SK-N-SH (cell line): ENCODE measurements at places on chromosomes 3 and 15.

DNA sequence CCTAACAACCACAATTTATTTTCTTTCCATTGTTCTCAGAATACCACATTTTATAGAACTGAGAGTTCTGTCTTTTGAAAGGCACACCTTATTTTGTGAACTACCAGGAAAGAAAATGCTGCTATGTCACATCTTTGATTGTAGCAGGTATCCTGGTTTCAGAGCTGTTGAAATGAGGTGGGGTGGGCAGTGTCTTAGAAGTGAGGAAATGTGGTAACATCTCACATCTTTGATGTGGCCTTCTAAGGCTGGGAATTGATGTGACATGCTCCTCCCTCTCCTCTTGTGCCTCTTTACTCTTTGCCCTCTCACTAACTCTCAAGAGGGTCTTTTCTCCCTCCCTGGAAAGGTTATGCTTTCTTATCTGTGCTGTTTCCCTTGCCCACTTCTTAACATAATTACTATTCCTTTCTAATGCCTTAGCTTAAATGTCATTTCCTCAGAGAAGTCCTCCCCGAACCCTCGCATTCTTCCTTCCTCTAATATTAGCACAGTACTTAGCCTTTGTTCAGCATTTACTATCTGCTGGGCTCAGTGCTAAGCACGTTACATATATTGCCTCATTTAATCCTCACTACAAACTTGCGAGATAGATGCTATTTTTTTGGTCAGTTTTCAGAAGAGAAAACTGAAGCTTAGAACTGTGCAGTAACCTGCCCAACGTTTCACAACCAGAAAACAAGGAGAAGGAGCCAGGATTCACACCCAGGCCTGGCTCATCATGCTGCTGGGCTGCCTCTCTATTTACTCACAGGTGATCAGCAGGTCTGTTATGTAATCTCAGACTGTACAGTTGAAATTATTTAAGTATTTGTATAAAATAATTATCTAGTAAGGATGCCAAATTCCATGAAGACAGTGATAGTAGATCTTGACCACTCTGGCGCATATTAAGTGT is 24.0 kb upstream of the SPTSSB start:
- no peak for DNase-seq

DNA sequence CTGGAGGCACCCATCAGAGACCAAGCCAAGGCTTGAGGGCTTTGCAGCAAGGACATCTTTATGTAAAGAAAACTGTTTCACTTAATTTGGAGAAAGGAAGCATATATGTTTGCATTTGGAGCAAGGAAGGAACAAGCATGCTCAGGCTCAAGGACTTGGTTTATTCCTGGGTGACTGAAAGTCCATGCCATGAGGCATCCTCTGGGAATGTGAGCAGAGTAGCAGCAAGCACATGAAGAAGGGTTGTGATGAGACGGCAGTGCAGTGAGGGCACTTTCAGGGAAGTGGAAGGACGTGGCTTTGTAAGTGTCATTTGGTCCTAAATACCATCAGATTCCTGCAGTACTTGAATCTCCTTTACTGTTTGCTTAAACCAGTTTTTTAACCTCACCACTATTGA is 26.8 kb downstream of the POLG start:
- no peak for DNase-seq

DNA sequence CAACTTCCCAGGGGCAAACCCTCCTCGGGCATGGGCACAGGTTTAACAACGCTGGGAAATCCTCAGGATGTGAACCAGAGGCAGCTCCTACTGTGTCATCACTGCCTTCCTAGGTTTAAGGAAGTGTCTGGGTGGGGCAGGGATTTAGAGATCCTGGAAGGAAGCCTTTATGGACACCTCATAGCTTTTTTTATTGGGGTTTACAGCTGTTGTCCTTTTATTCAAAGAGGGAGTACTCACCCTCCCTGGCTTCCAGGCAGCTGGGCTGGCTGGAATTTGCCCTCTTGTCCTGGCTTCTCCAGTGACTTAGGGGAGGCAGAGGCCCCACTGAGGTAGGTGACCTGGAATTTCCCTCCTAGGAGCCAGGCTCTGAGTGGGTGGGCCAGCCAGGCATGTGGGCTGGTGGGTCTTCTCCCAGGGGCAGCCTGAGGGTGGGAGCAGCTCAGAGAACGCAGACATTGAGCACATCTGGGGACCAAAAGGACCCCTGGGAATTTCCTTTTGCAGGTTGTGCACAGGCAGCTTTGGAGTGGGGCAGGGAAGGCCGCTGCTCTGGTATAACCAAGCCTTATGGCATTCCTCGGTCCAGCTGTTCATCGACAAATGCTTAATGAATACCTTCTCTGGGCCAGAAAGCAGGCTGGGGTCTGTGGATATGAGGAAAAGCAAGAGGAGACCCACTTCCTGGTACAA is 13.5 kb upstream of the FAM3D start:
- DNase-seq, result no peak

DNA sequence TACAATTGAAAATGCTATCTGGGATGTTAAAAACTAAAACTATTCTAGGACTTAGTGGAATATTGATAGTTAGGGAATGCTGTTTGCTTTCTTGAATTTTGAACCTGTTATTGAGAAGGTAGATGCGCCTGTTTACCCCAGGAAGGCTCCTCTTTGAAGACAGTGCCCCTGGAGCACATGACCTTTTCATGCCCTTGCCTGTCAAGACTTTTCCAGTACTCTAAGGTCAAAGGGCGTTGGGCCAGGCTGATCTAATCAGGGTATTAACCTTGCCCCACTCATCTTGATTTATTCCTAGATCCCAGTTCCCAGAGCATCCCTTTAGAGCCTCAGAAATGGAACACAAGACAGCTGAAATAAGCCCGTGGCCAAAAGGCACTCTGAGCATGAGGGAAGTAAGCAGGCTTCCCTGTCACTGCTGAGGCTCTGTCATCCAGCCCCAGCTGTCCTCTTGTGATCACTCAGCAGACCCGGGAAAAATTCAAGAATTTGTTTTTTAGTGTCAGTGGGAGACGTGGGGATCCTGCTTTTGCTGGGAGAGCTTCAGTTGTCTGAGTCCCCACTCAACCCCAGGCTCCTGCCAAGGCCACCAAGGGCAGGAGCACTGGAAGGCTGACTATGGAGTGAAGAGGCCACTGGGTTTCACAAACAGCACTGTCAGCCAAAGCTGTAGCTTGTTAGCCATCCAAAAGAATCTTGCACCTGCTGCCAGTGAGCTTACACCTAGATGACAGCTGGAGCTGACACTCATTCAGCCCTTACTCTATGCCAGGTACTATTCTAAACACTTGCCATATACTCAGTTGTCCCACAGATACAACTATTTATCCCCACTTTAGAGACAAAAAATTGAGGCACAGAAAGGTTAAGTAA is 169.0 kb downstream of the PGPEP1L start:
- DNase-seq, result no peak

GRCh38 chr3:41601404-41601987 is 360.4 kb downstream of the ULK4 start:
- DNase-seq, result no peak

DNA sequence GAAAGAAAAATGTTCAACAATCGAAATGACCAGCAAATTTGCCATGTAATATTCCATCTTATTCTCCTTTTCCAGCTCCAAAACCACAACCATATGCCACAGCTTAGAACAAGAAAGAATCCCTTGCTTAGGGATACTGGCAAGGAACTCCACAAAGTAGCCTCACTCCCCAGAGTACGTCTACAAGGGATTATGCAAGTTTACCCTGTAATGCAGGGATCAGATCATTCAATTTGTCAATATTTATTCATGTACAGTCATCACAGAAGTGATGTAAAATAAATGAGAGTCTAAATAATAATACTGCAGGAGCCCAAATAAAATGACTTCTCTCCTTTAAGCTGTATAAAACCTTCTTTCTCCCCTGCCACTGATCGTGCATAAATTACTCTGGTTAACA is 23.5 kb upstream of the MYO1E start:
- DNase-seq, result no peak

DNA sequence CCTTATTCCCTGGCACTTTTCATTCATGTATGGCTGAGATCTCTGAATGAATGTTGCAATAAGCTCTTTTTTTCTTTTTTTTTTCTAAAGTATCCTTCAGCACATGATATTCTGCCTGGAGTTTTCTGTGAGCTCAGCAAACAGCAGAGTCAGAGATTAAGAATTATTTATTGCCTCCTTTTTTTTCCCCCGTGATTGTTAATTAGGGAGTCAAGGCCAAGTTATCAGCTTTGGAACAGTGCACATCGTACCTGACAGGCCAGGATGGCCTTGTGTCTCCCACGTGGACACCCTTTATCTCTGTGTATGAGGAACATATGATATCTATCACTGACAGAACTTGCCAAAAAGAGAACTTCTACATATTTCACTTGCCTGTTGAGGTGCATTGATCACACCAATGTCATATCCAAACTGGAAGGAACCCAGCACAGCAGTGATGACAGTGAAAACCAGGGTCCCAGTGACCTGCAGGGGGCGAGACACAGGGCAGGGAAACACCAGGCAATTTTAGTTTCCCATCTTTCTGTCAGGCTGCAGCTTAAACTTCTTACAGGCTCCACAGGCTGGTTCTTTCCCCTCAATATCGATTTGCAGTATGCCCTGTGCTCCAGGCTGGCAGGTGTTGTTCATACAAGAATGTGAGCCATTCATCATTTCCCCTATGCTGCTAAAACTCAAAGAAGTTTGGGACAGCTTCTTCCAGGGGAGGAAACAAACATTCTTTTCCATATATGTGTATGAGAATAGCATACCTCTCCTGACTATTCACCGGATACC is 8.2 kb downstream of the SLC2A2 start:
- DNase-seq, result no peak

- DNase-seq, result peak; percentile 38
These were observed 148.1 kb downstream of the KLHL25 start for GRCh38 chr15:85646538-85647091.

GRCh38 chr3:119245778-119246177 is 5.1 kb upstream of the B4GALT4 start:
- no peak for DNase-seq

- DNase-seq, result peak; percentile 54
These were observed 10.2 kb downstream of the ACKR2 start for GRCh38 chr3:42819351-42819965.
